ENCODE measurements at places on chromosomes 12 and 14.

DNA sequence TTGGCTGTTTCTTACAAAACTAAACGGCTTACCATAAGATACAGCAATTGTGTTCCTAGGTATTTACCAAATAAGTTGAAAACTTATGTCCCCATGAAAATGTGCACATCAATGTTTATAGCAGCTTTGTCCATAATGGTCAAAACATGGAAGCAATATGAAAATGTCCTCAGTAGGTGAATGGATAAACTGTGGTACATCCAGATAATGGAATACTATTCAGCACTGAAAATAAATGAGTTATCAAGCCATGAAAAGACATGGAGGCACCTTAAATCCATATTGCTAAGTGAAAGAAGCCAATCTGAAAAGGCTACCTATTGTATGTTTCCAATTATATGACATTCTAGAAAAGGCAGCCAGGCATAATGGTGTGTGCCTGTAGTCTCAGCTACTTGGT is 40.7 kb downstream of the CFL2 start:
- no peak for DNase-seq

DNA sequence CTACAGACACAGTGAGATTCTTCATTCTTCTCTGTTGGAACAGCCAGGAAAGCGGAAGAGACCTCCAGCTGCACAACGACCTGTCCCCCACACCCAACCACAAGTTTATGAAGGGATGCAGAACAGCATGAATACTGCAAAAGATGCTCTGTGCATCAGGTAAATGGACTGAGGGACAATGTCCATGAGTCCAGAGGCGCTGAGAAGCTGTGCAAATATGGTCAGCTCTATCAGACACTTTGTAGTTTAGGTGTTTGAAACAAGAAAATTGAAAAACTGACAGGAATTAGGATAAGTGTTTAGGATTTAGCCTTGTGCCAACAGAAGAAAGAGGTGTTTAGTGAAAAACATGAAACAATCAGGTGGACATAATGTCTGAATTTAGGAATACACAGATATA is 33.1 kb upstream of the PZP start:
- DNase-seq, result no peak

DNA sequence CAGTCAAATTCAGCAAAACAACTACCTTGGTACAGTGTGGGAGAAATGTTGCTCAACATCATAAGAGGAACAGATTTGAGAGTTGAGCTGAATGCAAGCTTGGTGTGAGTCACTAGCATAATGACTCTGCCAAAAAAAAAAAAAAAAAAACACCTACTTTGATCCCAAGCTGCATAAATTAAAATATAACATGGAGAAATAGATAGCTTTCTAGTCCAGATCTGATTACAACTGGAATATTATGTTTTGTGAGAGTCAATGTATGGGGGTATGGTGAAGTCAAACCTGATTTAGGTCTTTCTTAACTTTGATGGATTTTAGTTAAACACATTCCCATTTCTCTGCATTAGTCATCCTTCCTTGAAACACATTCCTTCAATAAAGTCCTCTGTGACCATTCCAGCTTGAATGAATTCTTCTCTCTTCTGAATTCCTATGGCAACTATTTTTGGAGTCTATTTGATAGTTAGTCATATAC is 188.1 kb downstream of the SLC5A8 start:
- no peak for DNase-seq

DNA sequence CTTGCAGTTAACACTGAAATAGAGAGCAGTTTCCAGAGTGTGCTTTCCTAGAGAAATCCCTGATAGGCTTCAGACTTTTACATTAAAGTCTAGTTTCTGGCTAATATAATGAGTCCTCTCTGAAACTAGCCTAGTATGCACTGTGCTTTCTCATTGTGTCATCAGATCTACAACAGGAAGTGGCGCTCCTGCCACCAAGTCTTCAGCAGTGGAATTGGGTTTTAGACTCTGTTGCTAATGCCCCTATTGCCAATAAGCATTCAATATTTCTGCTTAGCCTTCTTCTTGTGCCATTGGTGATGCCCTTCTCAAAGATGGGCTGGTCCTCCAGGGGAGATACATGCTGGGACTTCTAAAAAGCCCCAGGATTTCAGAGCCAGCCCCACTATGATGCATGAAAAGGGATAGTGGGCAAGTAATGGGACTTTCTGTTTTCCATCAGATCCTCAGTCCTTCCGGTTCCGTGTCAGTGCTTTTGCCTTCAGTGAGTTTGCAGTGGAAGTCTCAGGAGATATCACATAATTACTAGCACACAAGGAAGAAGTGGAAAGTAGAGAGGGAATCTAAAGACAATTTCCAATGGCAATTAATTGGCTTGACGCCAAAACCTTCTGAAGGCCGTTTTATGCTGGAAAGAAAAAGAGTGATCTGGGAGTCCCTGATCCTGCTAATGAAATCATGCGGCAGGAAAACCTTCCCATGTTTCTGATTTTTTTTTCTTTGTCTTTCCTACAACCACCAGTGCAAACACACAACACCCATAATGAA is 50.0 kb downstream of the SSPN start:
- no peak for DNase-seq

GRCh38 chr12:67430708-67431335 is 161.7 kb downstream of the CAND1 start:
- no peak for DNase-seq

GRCh38 chr12:18700271-18700670 is 37.5 kb downstream of the PLCZ1 start:
- DNase-seq, result no peak

- DNase-seq, result no peak
These were observed 7.2 kb upstream of the SH2B3 start for GRCh38 chr12:111398530-111398929.

DNA sequence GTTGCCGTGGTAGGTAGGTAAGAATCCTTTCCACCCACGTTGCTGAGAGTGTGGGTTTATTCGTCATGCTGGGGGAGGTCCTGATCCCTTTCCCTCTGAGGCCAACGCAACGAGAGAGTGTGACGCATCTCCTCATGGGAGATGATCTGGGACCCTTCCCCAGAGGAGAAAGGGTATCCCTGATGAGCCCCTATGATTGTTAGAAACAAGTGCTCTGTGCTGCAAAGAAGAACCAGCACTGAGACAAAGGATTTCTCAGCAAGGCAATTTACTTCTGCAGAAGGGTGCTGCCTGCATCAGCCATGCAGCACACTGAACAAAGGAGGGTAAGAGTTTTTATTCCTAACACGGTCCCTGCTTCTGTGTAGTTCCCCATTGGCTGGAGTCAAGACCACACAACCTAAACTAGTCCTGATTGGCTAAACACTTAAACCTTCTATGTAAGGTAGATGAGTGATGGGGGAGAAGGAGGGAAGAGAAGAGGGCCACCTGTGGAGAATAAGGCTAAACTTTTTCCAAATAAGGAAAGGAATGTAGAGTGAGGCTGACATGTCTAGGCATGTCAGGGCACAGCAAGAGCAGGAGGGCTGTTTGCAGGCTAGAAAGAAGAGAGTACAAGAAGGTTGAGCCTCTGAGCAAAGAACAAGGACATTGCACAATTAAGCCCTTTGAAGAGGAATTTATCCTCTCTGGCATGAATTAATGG is 21.3 kb downstream of the CLEC2A start:
- no peak for DNase-seq

DNA sequence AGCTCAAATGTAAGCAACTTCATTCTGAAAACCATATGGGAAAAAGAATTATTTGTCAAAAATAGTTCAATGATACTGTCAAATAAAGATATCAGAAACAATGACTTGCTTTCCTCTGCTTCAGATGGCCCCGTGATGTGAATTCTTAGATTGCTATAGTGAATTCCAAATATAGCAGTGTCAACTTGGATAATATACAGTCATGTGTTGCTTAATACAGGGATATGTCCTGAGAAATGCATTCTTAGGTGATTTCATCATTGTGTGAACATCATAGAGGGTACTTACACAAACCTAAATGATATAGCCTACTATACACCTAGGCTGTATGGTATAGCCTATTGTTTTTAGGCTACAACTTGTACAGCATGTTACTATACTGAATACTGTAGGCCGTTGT is 108.7 kb upstream of the MIS18BP1 start:
- no peak for DNase-seq

DNA sequence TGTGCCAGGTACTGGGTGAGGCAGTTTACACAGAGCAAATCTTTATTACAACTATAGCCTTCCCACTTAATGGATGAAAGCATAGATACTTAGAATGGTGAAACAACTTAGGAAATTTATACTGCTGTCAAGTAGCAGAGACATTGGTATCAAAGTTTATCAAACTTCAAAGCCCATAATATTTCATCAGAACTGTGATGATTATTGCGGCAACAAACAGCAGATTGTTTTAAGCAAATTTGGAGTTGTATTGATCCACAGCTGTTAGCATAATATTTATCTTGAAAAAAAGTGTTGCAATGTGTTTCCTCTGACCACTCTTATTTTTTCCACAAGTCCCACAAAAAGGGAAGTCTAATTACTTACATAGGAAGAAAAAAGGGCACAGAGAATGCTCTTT is 2.0 kb upstream of the SLCO1B3 start:
- no peak for DNase-seq

GRCh38 chr12:89883630-89884389 is 175.2 kb upstream of the ATP2B1 start:
- DNase-seq, result no peak

- DNase-seq, result no peak
These were observed 218.6 kb upstream of the SYT1 start for GRCh38 chr12:78645956-78646355.

GRCh38 chr12:69401940-69402339 is 42.4 kb downstream of the YEATS4 start:
- DNase-seq, result no peak

DNA sequence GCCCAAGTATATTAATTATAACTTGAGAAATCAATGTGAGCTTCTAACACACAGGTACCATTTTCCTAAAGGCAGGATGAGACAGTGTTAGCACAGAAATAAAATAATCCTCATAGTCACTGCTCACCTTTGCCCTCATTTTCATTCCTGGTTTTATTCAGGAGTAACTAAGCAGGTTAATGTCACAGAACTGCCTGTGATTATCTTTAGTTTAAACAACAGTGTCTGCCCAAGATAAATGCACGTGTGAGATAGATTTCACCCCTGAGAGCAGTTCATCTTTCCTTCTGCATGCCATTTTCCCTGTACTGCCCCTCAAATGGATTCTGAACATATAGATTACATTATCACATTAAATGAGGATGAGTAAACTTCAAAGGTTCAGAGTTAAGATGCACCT is 250.7 kb downstream of the RMST start:
- no peak for DNase-seq

- DNase-seq, result no peak
These were observed 685.9 kb upstream of the USP15 start for GRCh38 chr12:61574339-61574738.

DNA sequence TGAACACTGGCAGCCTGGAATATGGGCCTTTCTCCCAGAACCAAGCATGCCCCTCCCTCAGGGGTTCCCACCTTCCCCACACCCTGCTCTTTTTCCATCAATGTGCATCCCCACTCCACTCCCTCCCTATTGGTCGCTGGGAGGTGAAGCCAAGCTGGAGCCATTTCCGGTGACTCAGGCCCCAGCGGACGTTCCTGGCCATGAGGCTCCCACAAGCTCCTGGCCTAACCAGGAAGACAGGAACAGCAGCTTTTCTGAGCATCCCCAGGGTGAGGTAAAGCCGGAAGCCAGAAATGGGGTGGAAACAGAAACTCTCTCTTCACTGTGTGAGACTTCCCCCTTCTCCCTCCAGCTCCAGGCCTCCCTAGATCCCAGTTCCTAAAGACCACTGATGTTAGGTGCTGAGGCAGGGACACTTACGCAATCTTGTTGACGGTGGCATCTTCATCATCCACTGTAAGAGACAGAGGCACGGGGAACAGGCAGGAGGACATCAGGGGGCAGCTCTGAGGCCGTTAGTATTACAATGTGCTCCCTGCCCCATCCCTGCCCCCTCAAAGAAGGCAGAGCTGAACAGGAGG is 5.1 kb downstream of the LMBR1L start:
- DNase-seq, result no peak

DNA sequence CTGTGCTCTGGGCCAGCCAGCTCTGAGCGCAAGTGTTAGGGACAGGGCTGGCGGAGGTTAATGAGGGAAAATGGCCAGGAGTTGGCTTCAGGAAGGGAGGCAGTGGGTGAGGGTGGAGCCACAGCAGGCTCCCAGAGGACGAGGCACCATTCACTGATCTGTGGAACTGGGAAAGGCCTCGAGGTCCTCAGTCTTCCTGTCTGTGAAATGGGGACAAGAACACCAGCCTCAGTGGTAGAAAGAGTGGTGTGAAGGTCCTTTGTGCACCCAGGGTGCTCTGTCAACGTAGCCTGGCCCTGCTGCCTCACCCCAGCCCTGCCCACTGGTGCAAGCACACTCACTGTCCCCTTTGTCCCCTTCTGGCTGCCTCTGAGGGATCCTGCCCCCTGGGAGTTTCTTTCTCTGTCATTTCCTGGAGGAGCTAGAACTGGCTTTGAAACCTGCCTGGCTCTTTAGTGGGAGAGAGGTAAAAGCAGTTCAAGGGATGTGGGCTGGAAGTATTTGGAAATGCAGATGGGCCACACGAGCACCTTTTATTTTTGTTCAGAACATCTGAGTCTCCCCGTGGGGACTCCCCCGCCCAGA is 25.0 kb downstream of the SYNDIG1L start:
- no peak for DNase-seq

GRCh38 chr12:66008985-66009384 is 121.6 kb downstream of the LLPH start:
- DNase-seq, result no peak

- DNase-seq, result no peak
These were observed 186.2 kb upstream of the C14orf180 start for GRCh38 chr14:104393199-104393897.

DNA sequence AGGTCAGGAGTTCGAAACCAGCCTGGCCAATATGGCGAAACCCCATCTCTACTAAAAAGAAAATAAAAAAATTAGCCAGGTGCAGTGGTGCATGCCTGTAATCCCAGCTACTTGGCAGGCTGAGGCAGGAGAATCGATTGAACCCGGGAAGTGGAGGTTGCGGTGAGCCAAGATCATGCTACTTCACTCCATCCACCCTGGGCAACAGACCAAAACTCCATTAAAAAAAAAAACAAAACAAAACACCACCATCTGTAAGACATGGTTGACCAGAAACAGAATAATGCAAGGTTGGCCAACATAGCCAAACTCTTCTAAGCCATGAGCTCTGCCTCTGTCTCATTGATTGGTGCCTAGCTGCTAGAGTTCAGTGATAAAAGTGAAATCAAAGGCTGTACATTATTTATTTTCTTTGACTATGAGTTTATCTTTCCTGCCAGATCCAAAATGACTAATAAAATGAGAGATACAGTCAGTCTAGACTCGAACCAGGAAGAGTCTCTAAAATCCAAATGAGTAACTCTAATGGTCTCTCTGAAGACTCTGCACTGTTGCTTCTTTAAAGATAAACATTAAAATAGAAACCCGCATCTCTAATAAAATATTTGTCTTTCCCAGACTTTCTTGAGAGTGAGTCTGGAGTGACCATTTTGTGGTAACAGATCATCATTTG is 404.7 kb downstream of the DAD1 start:
- DNase-seq, result no peak

GRCh38 chr12:78086553-78087362 is 256.1 kb downstream of the NAV3 start:
- DNase-seq, result no peak

DNA sequence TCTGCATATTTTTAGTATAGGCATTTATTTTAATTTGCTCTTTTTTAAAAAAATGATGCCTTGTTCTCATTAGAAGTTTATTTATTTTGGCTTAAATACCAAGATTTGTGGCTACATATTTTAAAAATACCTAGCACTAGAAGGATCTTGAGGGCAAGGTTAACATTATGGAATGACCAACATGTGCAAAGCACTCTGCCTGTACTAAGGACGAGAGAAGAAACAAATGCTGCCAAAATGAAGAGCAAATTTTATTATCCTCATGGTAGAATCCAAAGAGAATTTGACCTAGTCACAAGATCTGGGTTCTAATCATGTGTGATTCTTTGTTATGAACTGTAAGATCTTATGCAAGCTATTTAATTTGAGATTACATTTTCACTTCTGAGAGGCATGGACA is 2.8 kb downstream of the CAND1 start:
- DNase-seq, result no peak

Measured in stimulated activated CD4-positive, alpha-beta T cell treated with anti-CD3 and anti-CD28 coated beads, Interleukin-12 subunit alpha, Interleukin-12 subunit beta, amount 100 ng/mL, for 4 hours (primary cell).